COR-L47 (cell line): ENCODE measurements at places on chromosomes 7 and 10.
A peak's percentile ranks its signal among the peaks of the same experiment; 100 is the strongest.

DNA sequence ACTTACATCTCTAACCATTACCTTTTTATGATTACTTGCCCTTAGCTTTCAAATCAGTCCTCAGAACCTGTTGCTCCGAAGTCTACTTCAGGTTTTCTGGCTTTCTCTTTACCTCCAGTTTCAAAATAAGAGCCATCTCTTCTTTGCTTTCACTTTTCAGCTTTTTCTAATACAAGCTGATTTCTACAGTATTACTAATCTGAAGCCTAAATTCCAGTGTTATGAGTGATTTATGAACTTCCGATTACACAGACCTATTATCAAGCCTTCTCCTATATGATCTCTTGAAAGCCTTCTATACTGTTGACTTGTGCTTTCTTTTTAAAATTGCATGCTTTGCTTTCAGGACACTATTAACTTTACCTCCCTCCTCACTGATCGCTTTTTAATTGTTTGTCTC, 1307.8 kb upstream of the CELF2 start:
- no peak for DNase-seq

DNA sequence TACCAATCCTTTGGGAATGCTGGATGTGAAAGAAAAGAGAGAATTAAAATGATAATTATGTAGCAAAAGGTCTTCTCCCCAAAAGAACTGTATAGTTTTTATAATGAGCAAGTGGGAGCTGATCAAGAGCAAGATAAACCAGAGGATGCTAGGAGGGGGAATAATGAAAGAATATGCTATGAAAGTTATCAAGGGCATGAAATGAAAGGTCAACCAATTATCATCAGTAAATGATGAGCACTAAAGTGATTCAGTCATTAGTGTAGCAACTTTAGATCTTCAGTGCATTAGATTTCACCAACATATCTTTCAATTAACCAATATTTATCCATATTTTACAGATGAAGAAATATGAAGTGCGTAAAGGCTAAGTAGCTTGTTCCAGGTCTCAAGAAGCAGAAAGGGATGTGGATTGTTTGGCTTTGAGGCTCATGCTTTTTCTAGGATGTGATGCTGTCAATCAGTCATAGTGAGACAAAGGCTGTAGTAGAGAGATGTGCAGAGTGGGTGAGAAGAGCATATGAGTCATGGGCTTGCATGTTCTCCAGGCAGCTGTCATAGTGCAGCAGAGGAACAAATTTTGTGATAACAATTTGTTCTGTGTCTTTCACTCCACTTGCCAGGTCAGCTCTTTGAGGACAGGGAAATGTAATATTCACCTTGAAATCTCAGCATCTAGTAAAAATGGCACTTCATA, 5.7 kb upstream of the OR2F2 start:
- DNase-seq, result no peak

DNA sequence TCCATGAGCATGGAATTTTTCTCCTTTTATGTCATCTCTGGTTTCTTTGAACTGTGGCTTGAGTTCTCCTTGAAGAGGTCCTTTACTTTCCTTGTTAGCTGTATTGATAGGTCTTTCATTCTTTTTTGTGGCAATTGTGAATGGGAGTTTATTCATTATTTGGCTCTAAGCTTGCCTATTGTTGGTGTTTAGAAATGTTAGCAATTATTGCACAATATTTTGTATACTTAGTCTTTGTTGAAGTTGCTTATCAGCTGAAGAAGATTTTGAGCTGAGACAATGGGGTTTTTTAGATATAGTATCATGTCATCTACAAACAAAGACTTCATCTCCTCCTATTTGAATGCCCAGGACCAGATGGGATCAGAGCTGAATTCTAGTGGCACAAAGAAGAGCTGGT, 1143.8 kb downstream of the XPNPEP1 start:
- DNase-seq, result no peak

- no peak for DNase-seq
Measured at GRCh38 chr7:28068811-28069216, 111.8 kb downstream of the JAZF1 start.

GRCh38 chr7:141549582-141549981, 1.6 kb upstream of the AGK start:
- DNase-seq, result no peak

DNA sequence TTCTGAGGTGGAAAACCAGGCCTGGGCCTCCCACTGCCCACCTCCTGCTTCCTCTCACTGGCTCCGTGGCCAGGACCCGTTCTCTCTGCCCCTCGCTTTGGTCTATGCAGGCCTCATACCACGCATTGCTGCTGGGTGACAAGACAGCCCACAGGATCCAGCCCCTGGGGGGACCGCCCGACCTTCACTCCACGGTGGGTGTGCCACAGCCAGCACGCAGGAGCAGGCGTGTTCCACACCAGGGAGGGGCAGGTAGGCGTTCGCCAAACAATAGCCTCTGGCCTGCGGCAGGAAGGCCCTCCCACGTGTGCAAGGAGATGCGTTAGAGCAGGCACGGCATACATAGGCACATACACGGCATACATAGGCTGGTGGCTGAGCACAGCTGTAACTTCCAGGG, 233.4 kb downstream of the WDR37 start:
- no peak for DNase-seq

GRCh38 chr10:62851442-62851841, 35.3 kb upstream of the EGR2 start:
- no peak for DNase-seq

GRCh38 chr10:43073191-43073590, 3.7 kb upstream of the RET start:
- no peak for DNase-seq

DNA sequence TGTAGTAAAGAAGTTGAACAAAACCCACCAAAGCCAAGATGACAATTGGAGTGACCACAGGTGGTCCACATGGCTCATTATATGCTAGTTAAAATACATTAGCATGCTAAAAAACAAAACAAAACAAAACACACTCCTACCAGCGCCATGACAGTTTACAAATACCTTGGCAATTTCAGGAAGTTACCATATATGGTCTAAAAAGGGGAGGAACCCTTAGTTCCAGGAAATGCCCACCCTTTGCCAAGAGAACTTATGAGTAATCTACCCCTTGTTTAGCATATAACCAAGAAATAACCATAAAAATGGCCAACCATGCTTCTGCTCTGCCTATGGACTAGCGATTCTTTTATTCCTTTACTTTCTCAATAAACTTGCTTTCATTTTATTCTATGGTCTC, 979.1 kb upstream of the POT1 start:
- no peak for DNase-seq

- DNase-seq, result no peak
Measured at GRCh38 chr10:126663880-126664279, 6.6 kb downstream of the C10orf90 start.

DNA sequence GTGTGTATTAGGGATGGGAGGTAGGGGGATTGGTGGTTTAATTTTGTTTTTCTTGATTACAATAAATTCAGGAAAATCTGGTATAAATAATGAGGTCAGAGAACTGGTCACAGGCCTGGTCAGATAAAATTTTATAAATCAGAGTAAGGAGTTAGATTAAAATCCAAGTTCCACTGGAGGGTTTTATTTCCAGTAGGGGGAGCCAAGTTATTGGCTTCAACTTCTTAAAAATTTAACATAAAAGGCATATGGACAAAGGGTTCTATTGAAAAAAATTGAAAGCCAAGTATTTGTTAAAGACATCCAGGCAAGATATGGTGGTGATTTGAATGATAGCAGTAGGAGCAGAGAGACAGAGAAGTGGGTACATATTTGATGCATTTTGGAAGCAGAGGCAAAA, 763.3 kb downstream of the SORCS1 start:
- DNase-seq, result no peak

DNA sequence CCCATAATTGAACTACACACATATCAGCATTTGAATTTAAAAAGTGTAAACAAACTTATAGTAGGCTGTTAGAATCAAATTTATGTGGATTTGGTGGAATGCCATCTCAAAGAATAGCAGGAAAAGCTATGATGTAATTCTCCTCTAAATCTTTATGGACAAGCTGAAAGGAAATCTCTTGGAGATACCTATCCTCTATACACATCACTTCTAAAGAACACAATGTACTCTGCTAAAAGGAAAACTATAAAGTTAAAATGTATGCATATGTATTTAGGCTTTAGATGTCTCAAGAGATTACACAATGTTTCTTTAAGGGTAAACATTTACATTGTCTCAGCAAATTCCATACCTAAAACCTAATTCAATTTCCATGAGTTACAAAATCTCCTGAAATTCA, 323.3 kb downstream of the CRPPA start:
- no peak for DNase-seq

GRCh38 chr7:74412056-74412455, 41.6 kb upstream of the GTF2IRD1 start:
- no peak for DNase-seq

DNA sequence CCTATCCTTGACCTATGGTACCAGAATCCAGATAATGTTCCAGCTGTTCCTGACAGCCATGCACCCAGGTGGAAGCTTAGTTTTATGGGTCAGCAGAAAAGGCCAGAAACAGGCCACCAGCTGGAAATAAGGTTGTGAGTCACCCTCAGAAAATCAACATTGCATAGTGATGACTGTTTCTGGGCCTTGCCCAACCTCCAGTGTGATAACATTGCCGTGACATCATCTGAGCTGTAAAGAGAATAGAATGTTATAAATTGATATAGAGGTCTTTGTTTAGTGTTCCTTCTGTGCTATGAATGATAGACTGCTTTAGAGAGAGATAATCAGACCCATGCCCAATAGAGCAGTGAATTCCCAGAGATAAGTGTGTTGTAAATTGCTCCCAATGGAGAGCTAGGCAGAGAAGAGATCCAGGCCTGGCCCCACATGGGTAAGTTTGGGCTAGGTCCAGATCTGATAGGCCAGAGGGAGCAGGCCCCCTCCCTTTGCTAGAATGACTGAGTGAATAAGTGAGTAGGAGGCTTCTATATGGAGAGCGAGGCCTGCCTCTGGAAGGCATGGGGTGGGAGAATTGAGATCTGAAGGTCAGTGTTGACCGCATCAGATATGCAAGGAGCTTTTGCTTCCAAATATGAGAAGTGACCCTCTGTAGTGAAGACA, 14.2 kb upstream of the HPS1 start:
- no peak for DNase-seq

- DNase-seq, result no peak
Measured at GRCh38 chr10:105188737-105189462, 547.8 kb downstream of the SORCS3 start.

GRCh38 chr7:149310113-149310836, 48.3 kb downstream of the ZNF783 start:
- DNase-seq, result peak; percentile 27

DNA sequence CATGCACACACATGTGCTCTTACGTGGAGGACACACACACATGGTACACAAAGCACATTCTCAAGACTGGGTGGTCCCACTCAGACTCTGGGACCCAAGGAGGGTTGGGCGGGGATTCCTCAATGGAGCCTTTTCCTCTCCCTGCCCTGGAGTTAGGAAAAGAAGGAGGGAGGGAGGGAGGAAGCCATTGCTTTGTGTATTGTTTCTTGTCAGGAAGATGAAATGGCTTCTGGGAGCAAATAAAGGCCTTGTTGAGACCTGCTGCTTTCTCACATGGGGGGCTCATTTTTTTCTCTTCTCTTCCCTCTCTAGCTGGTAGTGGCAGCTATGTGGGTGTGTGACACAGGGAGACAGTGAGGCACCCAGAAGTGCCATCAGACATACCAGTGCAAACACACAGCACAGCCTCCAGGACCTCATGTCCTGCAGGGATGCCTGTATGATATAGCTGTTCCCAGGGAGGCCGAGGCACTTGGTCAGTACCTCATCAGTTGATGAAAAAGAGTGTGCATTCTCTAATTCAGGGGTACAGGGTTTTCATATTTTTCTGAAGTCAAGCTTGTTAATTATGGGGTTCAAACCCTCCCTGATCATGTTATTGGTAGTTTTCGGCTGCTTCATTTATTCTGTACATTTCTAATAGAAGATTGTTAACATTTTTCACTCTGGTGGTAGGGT, 5.7 kb downstream of the AQP1 start:
- DNase-seq, result no peak

GRCh38 chr10:114010316-114010715, 33.4 kb upstream of the ADRB1 start:
- DNase-seq, result no peak

GRCh38 chr10:104077247-104077646, 8.4 kb downstream of the COL17A1 start:
- DNase-seq, result peak; percentile 66

DNA sequence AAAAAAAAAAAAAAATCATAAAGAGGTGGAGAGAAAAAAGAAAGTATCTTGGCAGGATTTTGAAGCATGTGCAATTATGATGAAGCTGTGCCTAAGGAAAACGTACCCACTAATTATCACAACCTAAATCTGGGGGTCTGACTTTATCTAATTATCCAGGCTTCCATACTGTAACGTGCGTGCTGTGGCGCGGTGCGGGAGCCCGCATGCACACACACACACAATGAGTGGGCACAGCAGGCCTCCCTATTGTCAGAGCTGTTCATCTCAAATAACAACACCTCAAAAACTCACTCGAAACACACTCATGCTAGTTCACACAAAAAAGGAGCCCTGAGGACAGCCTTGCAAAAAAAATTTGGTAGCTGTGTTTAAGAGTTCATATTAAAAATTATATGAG, 31.9 kb downstream of the BEND7 start:
- DNase-seq, result no peak

- no peak for DNase-seq
Measured at GRCh38 chr7:118502235-118502634, 277.7 kb downstream of the ANKRD7 start.

DNA sequence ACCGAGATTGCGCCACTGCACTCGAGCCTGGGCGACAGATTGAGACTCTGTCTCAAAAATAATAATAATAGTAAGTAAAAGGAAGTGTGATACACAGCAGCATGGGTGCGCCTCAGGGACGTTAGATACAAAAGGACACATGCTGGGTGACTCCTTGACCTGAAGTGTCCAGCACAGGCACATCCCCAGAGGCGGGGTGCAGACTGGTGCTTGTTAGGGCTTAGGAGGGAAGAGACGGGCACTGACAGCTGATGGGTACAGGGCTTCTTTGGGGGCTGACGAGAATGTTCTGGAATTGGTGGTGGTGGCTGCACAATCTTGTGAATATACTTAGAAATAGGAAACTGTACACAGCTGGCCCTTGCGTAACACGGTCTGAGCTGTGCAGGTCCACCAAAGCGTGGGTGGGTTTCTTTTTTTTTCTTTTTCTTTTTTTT, 61.8 kb upstream of the DNAJB6 start:
- no peak for DNase-seq

DNA sequence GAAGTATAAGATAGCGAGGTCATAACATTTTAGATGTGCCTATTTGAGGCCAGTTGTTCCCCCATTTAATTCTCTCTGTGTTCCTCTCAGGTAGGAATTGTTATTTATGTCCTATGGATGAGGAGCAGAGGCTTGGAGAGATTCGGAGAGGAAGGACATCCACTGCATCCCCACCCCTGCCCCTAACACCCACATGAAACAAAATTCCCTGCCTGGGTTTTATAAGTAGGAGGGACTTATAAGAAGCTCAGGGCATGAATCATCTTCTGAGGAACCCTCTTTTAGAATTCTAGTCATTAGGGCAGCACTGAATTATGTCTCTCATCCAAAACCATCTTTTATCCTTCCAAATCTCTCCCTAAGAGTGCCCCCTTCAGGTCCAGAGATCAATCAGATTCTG, 5.0 kb downstream of the CHAT start:
- DNase-seq, result no peak

GRCh38 chr7:113890331-113891030, 28.3 kb downstream of the PPP1R3A start:
- no peak for DNase-seq
